ENCODE measurements at places on chromosomes 3 and 15.

DNA sequence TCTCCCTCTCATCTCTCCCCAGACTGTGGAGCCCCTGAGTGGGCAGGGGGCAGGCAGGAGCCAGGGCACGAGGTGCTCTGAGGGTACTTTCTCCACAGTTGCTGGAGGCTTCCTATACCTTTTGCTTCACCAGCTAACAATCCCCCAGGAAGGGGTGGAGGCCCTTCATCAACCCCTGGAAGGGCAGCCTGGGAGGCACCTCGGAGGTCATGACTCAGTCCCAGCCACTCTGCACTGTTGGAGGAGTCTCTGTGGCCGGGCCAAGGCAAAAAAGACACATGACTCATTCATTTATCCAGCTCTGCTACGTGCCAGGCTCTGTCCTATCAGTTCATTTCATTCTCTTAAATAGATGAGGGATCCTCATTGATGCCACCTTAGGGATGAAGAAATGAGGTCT is 15.6 kb upstream of the KY start:
- DNase-seq = no peak

DNA sequence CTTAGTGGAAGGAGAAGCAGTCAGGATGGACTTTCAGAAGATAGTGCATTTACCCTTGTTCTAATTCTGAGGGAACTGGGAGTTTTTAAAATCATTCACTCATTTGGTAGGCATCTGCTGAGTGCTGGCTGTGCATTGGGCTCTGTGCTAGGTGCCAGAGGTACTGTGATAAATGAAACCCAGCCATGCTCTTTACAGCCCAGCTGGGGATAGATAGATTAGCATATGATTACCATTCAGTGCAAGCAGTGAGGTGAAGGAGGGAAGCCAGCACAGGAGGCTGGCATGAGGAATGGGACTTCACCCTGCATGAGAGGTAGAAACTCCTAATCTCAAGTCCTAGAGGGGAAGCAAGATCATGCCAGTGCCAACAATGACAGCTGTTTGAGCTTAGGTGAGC is 361.9 kb upstream of the TRIM42 start:
- DNase-seq = no peak

DNA sequence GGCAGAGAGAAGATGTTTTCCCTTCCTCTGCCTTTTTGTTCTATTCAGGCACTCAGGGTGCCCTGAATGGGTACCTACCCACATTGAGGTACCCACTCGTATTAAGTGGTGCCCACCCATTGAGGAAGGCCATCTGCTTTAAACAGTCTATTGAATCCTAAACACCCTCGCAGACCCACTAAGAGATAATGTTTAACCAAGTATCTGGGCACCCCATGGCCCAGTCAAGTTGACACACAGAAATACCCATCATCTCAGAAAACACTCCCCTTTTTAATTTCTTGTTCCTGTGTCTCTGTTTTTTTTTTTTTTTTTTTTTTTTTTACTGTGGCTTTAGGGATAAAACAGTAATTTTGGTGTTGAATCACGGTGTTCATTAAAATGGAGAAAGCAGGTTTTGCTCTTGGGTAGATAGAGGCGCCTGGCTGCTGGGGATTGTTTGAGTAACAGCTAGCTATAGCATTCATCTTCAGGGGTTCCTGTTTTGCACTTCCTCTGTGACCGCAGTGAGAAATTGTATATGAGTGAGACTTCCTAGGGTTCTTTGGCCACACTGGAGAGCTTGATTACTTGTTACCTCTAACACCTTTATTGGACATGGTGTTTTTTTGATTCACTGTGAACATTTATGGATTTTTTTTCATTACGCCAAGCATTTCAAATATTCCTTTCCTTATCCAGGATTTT is 259.1 kb downstream of the PTPRG start:
- no peak for DNase-seq

GRCh38 chr3:73074781-73075180 is 13.3 kb downstream of the EBLN2 start:
- no peak for DNase-seq

DNA sequence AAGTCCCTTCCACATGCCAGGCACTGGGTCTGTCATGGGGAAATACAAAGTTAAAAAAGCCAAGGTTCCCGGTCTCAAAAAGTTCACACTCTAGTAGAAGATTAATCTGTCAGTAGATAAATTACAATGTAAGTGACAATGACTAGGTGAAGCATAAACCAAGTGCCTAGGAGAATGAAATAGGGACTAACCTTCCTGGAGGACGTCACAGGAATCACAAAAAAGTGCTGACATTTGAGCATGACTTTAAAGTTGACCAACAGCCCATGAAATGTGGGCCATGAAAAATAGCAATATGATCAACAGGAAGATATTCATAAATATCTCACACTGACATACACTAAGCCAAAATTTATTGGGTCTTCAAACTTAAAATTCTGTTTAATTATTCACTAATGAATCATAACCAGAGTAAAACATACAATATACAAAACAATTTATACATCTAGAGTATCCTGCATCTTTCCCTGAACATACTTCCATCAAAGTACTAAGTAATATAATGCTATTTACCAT is 20.0 kb downstream of the COPS2 start:
- DNase-seq = no peak

DNA sequence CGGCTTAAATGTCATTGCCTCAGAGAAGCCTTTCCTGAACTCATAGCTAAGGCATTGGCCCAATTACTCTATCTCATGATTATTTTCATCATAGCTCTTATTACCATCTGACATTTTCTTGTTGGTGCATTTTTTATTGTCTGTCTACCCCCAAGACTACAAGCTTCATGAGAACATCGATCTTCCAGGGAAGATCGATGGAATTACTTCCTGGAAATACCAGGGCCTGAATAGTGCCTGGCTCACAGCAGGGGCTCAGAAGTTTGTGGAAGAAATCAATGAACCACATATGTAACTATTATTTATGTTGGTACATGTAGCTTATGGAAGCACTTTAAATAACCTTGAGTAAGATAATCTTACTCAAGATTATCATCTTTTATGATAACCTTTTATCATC is 7.7 kb upstream of the MEF2A start:
- DNase-seq = no peak

- no peak for DNase-seq
Observed at GRCh38 chr15:60616628-60617027, 137.7 kb upstream of the ICE2 start.

DNA sequence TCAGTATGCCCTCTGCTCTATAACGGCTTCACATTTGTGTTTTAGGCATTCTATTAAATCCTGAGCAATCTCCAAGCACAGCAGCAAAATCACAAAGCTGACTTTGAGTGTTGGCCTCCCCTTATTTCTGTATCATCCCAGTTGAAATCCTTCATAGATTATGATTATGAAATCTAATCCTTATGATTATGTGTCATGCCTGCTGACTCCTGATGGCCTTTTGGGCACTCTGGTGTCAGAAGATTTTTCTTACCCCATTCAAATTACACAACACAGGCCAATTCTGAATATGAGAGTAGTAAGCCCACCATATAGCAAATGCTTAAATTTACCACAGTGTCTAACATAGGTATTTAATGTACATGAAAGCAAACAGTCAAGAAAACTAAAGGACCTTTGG is 34.3 kb downstream of the CDV3 start:
- no peak for DNase-seq

All from tongue (tissue), 3 donors.